GM12878 (cell line): ENCODE measurements at places on chromosomes 12 and 14.

DNA sequence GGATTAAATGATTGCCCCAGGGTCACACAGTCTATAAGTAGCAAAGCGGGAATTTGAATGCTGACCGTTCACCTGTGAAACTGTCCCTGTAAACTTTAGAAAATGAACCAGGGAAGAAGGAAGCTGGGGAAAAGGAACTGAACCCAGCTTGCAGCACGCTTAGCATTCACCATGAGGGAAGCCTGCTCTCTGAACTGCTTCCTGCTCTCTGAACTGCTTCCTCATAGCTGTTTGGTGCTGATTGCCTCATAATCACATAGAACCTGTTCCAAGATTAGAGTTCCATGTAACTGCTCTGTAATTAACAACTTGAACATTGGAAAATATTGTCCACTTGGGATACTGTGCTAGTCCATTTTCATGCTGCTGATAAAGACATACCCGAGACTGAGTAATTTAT, 1504.8 kb upstream of the TMEM132C start:
- no peaks in the 10 kb centered on the region for H3K4me1 ChIP-seq
- H3K36me3 ChIP-seq, result no peaks in the 10 kb centered on the region
- no peak overlapping the region for H3K27ac ChIP-seq

GRCh38 chr14:97379091-97379531, 581.9 kb downstream of the VRK1 start:
- no peaks in the 10 kb centered on the region for H3K27me3 ChIP-seq
- peak overlapping the region; percentile 24 for H3K27ac ChIP-seq
- DNase-seq, result no peak
- no peak overlapping the region for H3K4me3 ChIP-seq
- no peaks in the 10 kb centered on the region for H3K36me3 ChIP-seq

DNA sequence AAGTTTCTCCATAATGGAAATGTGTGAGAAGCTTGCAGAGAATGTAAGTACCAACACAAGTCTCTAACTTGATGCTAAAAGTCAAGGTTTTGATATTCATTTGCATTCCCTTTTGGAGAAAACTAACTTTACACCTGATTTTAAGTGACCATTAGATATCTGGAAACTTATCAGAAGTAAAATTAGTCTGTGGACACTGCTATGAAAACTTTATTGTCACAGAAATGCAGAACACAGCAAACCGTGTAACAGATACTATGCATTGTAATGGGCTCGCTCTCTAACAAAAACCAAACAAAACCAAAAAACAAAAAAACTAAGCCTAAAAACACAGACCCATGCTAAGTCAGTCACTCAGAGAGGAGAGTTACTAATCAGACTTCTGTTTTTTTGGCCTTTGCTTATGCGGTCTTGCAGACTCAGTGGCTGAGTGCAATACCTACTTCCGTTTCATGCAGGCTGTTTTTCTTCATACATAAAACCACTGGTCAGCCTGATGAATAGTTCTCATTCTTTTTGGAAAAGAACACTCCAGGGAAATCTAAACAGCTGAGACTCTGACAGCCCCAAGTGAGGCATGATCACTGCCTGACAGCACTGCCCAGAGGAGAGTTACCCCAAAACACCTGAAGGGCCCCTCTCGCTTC, 35.7 kb downstream of the NRDE2 start:
- H3K27ac ChIP-seq, result no peak overlapping the region
- no peaks in the 10 kb centered on the region for H3K4me1 ChIP-seq
- H3K4me3 ChIP-seq, result no peak overlapping the region
- no peak for DNase-seq

GRCh38 chr12:131907379-131908091, 13.1 kb downstream of the ULK1 start:
- no peaks in the 10 kb centered on the region for H3K36me3 ChIP-seq
- DNase-seq, result no peak
- H3K27ac ChIP-seq, result no peak overlapping the region
- H3K4me3 ChIP-seq, result no peak overlapping the region
- no peaks in the 10 kb centered on the region for H3K27me3 ChIP-seq

GRCh38 chr12:45256721-45257120, 40.8 kb downstream of the ANO6 start:
- DNase-seq, result no peak
- peaks cover 18% of the 10 kb centered on the region for H3K4me1 ChIP-seq
- no peaks in the 10 kb centered on the region for H3K36me3 ChIP-seq
- no peak overlapping the region for H3K4me3 ChIP-seq

DNA sequence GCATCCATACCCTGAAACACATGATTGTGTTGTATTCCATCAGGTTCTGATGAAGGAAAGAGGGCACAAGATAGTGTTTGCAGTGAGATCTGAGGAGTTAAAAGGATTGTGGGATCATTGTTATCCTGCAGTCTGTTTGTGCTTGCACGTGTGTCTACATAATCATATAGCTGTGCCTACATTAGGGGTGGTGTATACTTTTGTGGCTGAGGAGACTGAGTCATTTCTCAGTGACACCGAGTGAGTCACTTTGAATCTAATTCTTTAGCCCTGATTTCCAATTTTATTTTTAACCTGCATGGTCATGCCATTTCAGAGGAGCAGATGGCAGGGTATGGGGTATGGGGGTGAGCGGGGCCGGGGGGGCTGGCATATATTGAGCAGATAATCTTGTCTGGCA, 133.2 kb downstream of the ANO4 start:
- DNase-seq, result no peak
- H3K27ac ChIP-seq, result no peak overlapping the region
- H3K36me3 ChIP-seq, result no peaks in the 10 kb centered on the region
- H3K4me3 ChIP-seq, result no peak overlapping the region

DNA sequence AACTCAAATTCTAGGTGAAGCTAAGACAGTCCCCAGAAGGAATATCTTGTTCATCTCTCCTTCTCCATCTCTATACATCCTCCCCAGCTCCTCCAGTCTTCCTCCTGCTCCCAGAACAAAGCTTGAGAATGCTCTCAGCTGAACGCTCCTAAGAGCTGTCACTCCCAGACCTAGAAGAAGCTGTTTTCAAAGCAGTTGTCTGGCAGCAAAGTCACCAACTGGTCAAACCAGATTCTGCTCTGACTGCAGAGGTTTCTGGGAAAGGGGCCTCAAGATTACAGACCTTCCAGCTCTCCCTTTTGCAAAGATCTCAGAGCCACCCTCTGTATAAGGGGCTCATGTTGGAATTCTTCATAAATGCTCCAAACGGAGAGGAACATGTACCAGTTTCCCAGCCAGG, 9.6 kb upstream of the HSPB8 start:
- no peaks in the 10 kb centered on the region for H3K4me1 ChIP-seq
- H3K27me3 ChIP-seq, result no peaks in the 10 kb centered on the region
- H3K36me3 ChIP-seq, result no peaks in the 10 kb centered on the region
- H3K4me3 ChIP-seq, result no peak overlapping the region
- H3K27ac ChIP-seq, result no peak overlapping the region

GRCh38 chr12:44477331-44477980, 398.7 kb downstream of the NELL2 start:
- H3K4me1 ChIP-seq, result no peaks in the 10 kb centered on the region
- H3K36me3 ChIP-seq, result no peaks in the 10 kb centered on the region
- no peak overlapping the region for H3K27ac ChIP-seq
- DNase-seq, result no peak
- no peaks in the 10 kb centered on the region for H3K27me3 ChIP-seq
- no peak overlapping the region for H3K4me3 ChIP-seq

GRCh38 chr14:64114166-64114565, 180.0 kb downstream of the ESR2 start:
- no peaks in the 10 kb centered on the region for H3K27me3 ChIP-seq
- no peaks in the 10 kb centered on the region for H3K4me1 ChIP-seq
- H3K36me3 ChIP-seq, result peaks cover 15% of the 10 kb centered on the region; the same call in 1 of the 2 replicates
- H3K4me3 ChIP-seq, result no peak overlapping the region
- DNase-seq, result no peak

GRCh38 chr12:113386866-113387566, 16.7 kb downstream of the SDS start:
- no peak overlapping the region for H3K4me3 ChIP-seq
- no peaks in the 10 kb centered on the region for H3K27me3 ChIP-seq
- no peaks in the 10 kb centered on the region; the same call in 1 of the 2 replicates for H3K4me1 ChIP-seq

DNA sequence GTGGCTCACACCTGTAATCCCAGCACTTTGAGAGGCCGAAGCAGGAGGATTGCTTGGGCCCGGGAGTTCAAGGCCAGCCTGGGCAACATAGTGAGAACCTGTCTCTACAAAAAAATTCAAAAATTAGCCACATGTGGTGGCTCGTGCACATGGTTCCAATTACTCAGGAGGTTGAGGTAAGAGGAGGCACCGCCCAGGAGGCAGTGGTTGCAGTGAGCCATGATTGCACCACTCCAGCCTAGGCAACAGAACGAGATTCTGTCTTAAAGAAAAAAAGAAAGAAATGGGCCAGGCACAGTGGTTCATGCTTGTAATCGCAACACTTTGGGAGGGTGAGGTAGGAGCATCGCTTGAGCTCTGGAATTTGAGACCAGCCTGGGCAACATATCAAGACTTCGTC, 33.5 kb downstream of the MAP1LC3B2 start:
- H3K27me3 ChIP-seq, result no peaks in the 10 kb centered on the region
- no peaks in the 10 kb centered on the region for H3K36me3 ChIP-seq
- no peak overlapping the region for H3K4me3 ChIP-seq
- no peak for DNase-seq
- no peaks in the 10 kb centered on the region for H3K4me1 ChIP-seq

- H3K27me3 ChIP-seq, result no peaks in the 10 kb centered on the region
- DNase-seq, result no peak
- H3K36me3 ChIP-seq, result no peaks in the 10 kb centered on the region
- no peak overlapping the region for H3K27ac ChIP-seq
- H3K4me3 ChIP-seq, result no peak overlapping the region
Observed at GRCh38 chr14:100891051-100891450, 12.5 kb downstream of the RTL1 start.

DNA sequence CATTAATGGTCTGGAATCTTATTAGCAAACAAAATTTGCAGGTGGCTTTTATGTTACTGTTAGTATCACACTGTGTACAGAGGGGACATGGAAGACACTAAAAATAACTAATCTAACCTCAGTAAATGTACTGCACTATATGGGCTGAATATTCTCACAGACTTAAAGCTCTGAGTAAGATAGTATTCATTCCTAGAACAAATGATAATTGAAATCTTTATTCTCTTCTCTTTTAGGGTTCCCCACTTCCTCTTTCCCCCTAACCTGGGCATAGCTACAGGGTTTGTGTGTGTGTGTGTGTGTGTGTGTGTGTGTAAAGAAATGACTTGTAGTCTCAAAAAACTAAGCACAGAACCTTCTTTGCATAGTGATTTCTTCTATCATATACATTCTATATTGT, 21.4 kb upstream of the HECTD1 start:
- DNase-seq, result no peak
- no peaks in the 10 kb centered on the region for H3K27me3 ChIP-seq
- H3K27ac ChIP-seq, result no peak overlapping the region
- no peak overlapping the region for H3K4me3 ChIP-seq

- H3K36me3 ChIP-seq, result no peaks in the 10 kb centered on the region
- no peak for DNase-seq
- H3K27ac ChIP-seq, result no peak overlapping the region
Observed at GRCh38 chr14:68667313-68667791, 125.5 kb downstream of the ZFP36L1 start.

GRCh38 chr14:101462726-101463565, 98.3 kb upstream of the DIO3 start:
- H3K36me3 ChIP-seq, result no peaks in the 10 kb centered on the region
- no peak overlapping the region for H3K27ac ChIP-seq
- peaks cover 6% of the 10 kb centered on the region for H3K27me3 ChIP-seq
- no peaks in the 10 kb centered on the region for H3K4me1 ChIP-seq

GRCh38 chr12:5914387-5915149, 30.5 kb downstream of the ANO2 start:
- H3K27me3 ChIP-seq, result no peaks in the 10 kb centered on the region; the same call in none of the 2 replicates
- no peak overlapping the region for H3K27ac ChIP-seq
- H3K36me3 ChIP-seq, result no peaks in the 10 kb centered on the region
- no peak for DNase-seq

DNA sequence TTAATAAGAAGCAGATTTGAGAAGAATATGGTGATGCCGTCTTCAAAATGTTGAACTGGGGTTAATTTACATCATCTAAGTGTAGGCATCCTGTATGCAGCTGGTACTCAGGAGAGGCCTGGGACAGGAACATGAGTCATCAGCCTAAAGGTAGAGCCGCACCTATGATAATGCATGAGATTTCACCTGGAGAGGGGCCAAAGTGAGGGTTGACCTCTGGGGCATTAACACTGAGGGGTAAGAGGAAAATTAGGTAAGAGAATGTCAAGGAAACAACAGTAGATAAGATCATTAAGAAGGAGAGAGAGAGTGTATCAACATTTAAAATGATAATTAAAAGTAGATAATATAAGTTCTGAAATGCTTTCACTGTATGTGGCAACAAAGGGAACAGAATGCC, 20.2 kb upstream of the SSTR1 start:
- no peak overlapping the region for H3K4me3 ChIP-seq
- no peaks in the 10 kb centered on the region for H3K4me1 ChIP-seq
- no peaks in the 10 kb centered on the region for H3K27me3 ChIP-seq
- H3K27ac ChIP-seq, result no peak overlapping the region
- DNase-seq, result no peak
- H3K36me3 ChIP-seq, result no peaks in the 10 kb centered on the region

DNA sequence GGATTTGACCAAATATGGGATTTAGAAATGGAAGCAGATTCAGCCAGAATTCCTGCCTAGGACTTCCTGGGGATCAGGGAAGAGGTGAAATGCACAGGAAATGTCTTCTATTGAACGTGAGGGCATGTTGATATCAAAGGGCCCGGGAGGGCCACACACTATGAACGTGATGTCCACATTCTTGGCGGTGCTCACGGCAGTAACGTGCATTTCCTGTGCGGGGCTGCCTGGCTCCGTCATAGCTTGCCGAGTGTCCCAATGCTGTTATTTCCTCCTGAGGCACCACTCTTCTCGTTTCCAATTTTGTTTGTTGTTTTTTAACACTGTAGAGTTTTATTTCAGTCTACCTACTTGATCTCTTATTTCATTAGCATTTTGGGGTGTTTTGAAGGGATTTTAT, 67.3 kb downstream of the ZNF664 start:
- H3K27me3 ChIP-seq, result no peaks in the 10 kb centered on the region
- no peak overlapping the region for H3K4me3 ChIP-seq
- no peaks in the 10 kb centered on the region for H3K4me1 ChIP-seq

GRCh38 chr14:95850429-95850828, 26.2 kb upstream of the TUNAR start:
- no peak overlapping the region for H3K27ac ChIP-seq
- no peaks in the 10 kb centered on the region; the same call in none of the 2 replicates for H3K27me3 ChIP-seq
- no peaks in the 10 kb centered on the region for H3K4me1 ChIP-seq
- H3K4me3 ChIP-seq, result no peak overlapping the region
